Central memory CD4-positive, alpha-beta T cell (primary cell): ENCODE measurements at places on chromosomes 6 and 20.

DNA sequence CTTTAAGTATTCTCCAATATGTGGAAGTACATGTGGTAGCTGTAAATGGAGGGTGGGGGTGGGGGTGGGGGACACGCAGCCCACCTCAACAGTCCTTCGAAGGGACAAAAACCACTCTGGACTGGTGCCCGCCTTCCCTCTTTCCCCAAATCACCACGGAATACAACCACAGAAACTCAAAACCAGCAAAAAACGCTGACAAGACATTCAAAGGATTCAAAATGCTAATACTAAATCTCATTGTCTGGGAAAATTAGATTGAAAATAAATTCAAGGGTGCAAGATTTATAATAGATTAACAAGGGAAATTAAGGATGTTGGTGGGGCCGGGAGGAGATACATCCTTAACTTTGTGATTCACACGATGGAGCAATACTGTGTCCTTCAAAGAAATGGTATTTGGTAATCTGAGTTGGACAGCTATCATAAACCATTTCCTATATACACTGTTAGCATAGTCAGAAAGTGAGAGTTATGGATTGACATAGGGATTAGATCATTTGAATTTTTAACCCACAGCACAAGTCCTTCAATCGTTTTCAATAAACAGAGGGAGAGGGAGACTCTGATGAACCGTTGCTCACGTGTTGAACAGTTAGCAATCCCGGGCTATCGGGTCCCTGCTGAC, 766 bp upstream of the TBC1D22B start:
- DNase-seq = no peak

DNA sequence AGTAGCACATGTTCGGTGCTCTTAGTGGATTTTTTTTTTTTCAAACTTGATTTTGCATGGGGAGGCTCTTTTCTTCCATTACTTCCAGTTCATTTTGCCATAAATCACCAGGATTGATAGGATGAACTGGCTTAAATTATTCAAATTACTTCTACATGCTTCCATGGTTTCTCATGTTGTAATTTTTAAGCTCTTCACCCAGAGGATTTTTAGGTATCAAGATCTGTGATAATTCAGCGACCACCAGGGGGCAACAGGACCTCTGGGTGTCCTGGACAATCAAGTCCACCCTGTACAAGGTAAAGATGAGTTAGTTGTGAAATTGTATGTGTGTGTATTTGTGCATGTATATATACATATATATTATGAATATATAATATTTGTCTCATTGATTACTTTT, 4.2 kb upstream of the EPHA7 start:
- DNase-seq = no peak

DNA sequence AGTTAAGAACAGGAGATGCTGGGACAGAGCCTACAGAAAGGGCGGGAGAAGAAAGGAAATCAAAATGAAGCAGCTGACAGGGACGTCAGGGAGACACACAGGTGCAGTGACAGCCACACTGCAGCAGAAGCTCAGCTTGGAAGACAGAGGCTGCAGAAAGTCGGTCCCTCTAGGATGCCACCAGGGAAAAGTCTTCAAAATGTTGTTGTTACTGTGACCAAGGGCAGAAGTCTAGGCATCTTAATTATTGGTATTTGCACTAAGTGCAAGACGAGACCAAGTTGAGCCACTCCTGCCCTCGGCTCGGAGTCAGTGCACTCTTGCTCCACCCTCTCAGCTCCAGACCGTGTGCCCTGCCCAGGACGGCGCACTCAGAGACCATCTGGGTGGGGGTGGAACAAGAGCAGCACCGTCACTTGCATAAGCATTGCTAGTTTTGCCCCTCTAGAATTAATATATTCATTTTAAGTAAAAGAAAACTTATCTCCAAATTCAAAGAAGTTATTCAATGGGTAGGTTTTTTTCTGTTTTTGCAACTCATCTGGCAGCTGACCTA, 2.6 kb downstream of the PRR18 start:
- DNase-seq = no peak

GRCh38 chr20:38728911-38729642, 4.8 kb downstream of the SLC32A1 start:
- DNase-seq = no peak

DNA sequence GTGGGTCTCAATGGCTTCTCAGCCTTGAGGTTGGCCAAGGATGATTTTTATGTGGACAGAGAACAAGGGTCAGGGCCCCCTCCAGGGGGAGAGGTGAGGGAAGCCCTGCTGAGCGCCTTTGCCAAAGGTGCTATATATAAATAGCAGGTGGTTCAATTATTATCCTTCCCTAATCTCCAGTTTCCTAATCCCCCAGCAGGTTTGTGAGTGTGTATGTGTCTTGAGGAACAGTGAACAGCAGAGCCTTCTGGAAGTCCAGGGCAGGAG, 3.2 kb upstream of the SIRPA start:
- DNase-seq = no peak

- DNase-seq = no peak
Observed at GRCh38 chr20:25573288-25574251, 11.8 kb downstream of the NINL start.

GRCh38 chr6:280775-281468, 11.4 kb upstream of the DUSP22 start:
- no peak for DNase-seq

DNA sequence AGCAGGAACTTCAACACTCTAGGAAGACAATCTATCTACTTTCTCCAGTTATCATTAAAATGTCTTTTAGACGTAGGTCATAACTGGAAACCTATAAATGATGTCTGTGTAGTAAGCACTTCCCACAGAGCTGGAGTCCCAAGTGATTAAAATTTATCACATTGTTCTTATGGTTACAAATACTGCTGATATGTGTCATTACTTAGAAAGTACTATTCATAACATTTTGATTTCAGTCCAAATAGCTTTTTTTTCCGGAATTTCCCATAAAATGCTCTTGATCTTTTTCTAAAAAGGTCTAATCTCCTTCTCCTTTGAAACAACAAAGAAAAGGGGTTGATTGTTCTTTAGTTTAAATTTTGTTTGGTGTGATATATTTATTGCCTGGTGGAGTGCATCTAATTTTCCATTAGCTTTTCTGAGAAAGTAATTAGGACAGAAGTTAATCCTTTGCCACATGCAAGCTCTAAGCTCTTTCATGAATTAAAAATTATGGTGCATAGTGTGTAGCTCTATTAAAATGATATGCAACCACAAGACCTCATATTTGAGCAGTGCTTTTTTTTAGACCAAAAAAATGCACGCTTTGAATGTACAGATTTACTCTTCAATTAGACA, 132.7 kb upstream of the TCF21 start:
- no peak for DNase-seq

- DNase-seq = peak; percentile 65
Observed at GRCh38 chr6:166760288-166760687, 133.2 kb upstream of the RPS6KA2 start.

DNA sequence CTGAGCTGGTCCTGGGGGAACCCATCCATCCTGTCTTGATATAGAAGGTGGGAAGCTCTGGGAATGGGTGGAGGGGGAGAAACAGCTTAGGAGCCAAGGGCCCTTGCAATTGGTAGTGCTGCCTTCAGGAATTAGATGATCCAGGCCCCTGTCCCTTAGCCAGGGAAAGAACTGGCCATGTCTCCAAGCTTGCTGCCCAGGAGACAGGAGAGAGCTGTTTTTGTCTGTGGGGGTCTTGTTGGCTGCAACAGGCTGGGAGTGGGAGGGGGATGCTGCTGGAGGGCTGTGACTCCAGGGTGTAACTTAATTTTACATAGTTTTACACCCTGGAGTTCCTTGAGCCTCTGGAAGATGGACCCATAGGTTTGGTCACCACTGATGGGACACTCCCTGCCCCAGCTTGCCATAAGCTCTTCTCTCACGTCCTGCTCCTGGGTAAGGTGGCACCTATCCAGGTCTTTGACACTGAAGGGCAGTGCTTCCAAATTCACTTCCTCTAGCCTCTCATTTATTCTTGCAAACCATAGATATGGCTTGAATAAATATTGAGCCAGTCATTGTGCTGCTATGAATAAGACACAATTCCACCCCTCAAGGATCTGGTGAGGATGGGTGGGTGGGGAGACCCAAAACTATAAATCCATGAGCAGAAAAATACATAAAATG, 16.8 kb downstream of the VEGFA start:
- DNase-seq = no peak
